Hepatic stellate cell (primary cell): ENCODE measurements at places on chromosomes 6 and 20.
A peak's percentile ranks its signal among the peaks of the same experiment; 100 is the strongest.

GRCh38 chr6:77373955-77374354 is 89.3 kb downstream of the HTR1B start:
- DNase-seq: no peak

- peak; percentile 25 for DNase-seq
Measured at GRCh38 chr6:146968041-146968760, 236.0 kb upstream of the STXBP5 start.

DNA sequence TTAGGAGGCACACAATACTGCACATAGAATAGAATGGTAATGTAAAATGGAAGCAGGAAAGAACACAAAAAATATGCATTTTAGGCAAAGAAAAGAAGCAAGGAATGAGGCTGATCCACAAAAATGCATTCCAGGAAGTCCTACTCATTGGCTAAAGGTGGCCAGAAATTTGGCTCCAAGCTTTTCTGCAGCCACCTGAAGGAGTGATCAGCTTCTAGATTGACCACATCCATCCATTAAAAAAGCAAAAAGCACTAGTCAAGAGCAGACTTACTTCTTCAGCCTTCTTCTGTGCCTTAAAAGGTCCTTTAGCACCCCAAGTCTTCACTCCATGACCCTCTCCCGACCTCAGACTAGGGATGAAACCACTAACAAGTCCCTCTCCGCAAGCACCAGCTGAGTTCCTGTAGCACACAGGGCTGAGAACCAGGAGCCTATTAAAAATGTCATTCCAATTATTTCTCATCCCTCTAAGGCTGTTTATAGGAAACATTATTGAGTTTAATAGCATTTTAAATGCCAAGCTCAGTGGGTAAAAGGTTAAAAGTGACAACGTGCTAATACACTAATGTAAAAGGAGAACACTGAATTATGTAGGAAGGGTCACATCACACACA is 36.5 kb downstream of the TRAM2 start:
- no peak for DNase-seq

DNA sequence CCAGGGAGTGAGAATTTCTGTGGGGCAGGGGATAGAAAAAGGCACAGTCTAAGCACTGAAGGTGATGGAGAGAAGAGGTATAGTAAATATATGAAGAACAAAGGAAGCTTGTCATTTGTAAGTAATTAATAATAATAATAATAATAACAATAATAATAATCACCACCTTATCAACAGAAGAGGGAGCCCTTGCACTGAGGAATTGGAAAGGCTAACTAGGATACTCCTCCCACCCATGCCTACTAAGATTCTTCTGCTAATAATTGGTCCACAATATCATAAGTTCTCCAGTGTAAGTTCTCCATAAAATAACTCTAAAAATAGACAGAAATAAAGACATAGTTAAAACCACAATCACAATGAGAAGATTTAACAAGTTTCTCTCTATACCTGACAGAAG is 912 bp upstream of the OR12D3 start:
- no peak for DNase-seq

GRCh38 chr20:23445596-23446217 is 6.2 kb downstream of the CSTL1 start:
- DNase-seq: peak; percentile 88

GRCh38 chr6:109139109-109139508 is 43.8 kb downstream of the CEP57L1 start:
- no peak for DNase-seq
